HTR-8/SVneo (cell line): ENCODE measurements at places on chromosomes 7 and 10.

DNA sequence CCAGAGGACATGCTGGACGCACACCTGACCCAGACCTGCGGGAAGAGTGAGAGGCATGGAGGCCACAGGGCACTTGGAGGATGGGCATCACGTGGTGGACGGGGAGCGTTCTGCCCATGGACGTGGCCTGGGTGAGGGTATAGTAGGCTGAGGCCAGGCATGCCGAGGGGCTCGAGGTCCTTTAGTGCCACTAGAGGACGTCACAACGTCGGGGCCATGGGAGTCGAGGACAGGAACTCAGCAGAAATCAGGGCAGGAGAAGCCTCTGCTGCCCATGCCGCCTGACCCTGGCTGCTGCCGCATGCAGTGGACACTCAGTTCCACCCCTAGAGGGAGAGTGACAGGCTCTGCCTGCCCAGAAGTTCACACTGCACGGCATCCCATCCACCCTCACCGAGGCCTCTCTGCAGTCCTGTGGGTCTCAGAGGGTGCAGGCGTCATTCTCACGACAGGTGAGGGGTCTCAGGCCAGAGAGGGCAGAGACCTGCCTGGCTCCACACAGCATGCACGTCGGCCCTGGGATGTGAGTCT, 198.7 kb downstream of the ADARB2 start:
- DNase-seq, result no peak

GRCh38 chr7:66363635-66364034, 158.5 kb downstream of the TPST1 start:
- no peak for DNase-seq

GRCh38 chr7:56218510-56218909, 102.3 kb upstream of the NUPR2 start:
- no peak for DNase-seq

GRCh38 chr7:1630700-1631336, 39.3 kb upstream of the ELFN1 start:
- DNase-seq, result no peak

DNA sequence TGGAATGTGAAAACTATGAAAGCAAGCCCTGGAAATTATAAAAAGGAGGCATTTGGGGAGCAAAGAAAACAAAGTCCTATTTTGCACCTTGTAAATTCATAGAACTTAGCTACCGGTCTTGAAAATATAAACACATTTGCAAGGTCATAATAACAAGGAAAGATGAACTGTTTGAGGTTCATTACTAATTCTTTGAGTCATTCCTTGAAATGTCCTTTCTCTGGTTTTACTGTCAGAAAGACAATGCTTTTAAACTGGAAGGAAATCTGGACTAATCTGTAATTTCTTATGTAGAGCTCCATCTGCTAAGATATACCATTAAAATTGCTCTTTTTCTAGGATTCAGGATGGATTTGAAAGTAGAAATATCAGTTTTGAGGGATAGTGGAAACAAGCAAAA, 1.4 kb downstream of the ERLIN1 start:
- DNase-seq, result no peak

- DNase-seq, result no peak
Measured at GRCh38 chr10:5643346-5644067, 22.9 kb downstream of the ASB13 start.

DNA sequence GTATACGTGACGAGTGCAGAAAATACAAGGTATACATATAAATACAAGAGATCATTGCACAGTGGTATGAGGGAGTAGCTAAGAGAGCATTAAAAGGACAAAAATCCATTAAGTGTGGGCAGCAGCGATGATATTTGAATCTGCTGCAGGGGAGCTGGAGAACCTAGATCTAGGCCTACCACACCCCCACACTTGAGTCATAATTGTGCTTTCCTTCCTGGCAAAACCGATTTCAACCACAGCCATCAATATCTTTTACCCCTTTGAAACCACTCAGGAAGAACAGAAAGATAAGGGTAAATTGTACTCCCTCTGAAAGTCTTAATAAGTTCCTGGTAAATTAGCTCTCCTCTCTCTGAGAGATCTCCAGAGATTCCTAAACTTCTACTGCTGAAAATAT, 345.0 kb downstream of the SORCS1 start:
- DNase-seq, result no peak

DNA sequence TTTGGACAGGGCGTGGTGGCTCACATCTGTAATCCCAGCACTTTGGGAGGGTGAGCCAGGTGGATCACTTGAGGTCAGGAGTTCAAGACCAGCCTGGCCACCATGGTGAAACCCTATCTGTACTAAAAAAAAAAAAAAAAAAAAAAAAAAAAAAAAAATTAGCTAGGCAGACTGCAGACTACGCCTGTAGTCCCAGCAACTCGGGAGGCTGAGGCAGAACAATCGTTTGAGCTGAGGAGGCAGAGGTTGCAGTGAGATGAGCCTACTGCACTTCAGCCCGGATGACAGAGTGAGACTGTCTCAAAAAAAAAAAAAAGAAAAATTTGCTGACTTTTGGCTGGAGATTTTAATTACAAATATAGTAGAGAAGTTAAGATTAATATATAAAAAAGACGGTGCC, 104.0 kb downstream of the HIPK2 start:
- DNase-seq, result no peak

- no peak for DNase-seq
Measured at GRCh38 chr7:45140827-45141226, 16.8 kb upstream of the RAMP3 start.
